ENCODE measurements at places on chromosomes 13 and 19.

GRCh38 chr19:2540646-2541454 lies 64.9 kb downstream of the GADD45B start:
- peak; percentile 97 for DNase-seq

DNA sequence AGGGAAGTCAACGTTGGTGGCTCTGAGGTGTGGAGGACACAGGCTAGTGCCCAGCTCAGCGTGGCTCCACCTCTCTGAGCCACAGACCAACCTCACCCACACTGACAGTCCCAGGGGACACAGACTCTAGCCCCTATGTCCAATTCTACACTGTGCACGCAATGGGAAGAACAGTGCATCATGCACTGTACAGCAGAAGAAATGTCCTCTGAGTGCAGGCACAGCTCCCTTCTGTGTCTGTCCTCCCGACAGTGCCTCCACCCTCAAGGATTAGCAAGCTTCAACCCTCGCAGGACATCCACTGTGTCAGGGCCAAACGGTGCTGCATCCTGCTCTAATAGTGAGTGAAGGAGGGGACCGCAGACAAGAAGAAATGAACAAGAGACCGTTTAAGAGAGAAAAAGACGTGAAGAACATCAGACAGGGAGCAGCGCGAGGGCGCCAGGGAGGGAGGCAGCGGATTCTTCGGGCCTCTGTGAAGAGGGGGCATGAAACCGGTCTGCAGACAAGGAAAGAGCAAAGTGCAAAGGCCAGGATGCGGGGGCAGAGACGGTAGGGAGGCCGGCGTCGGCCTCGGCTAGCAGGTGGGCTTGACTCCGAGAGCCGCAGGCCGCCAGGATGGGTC lies 681 bp downstream of the ZNF837 start:
- peak; percentile 11 for DNase-seq

DNA sequence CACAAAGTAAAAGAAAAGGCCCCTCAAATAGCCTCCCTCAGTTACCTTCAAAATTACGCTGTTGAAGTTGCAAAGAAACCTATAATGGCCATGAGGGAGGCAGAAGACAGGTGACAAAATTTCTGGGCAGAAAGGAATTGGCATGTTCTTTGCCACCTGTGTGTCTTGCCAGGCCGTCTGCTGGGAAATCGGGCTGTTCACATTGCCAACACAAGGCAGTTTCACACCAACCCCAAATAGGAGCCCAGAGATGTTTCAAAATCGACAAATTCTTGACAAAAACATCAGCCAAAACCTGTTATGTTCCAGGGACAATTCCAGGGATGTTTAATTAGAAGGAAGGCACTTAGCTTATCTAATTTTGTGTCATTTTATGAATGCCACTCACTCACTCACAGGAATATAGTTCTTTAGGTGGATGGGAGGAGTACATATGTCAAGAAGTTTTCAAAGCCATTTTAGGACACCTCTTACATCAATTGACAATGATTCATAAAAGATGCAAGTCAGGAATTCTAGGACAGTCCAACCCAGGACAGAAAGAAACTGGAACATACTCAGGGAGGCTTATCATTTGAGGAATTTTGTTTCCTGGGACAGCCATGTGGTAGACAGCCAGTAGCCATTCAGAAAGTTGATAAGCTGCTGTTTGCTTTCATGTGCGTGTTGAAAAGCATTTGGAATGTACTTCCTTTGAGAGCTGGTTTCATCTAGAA lies 164.5 kb downstream of the RGCC start:
- no peak for DNase-seq

DNA sequence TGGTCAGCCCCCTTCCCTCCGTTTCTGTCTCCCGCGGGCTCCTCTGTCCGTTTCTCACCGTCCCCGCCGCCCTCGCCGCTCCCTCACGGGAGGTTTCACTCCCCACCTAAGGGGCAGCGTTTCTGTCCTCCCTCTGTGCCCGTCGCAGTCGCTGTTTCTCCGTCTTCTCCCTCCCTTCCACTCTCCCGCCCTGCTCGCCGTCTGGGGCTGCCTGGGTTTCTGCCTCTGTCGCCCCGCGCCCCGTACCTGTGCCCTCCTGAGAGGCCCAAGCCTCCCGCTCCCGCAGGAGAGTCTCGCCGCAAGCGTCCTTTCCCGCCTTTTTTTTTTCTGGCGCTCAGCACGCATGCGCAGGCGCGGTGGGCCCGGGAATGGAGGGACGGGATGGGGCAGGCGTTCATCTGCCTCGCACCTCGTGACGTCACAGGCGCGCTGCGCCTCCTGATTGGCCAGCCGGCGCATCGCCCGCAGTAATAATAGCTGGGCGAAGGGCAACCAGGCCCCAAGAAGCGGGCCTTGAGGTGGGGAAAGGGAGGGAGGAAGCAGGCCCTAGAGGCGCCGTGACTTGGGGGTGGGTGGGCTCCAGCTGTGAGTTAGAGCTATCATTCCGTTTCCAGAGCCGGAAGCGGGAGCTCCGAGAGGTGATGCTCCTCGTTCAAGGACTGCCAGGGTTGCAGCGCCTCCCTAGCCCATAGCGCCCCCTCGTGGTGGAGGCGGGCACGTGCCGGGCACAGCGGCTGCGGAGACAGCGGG lies 15.4 kb downstream of the SSC5D start:
- DNase-seq: peak; percentile 87

GRCh38 chr13:85140192-85140591 lies 659.0 kb downstream of the SLITRK6 start:
- peak; percentile 87 for DNase-seq

Data from epithelial cell of esophagus (primary cell).